Activated T-helper 9 cell treated with anti-CD3 and anti-CD28 coated beads, Interleukin-2, amount 50 U/mL, for 16 hours (primary cell): ENCODE measurements at places on chromosomes 16 and 17.

DNA sequence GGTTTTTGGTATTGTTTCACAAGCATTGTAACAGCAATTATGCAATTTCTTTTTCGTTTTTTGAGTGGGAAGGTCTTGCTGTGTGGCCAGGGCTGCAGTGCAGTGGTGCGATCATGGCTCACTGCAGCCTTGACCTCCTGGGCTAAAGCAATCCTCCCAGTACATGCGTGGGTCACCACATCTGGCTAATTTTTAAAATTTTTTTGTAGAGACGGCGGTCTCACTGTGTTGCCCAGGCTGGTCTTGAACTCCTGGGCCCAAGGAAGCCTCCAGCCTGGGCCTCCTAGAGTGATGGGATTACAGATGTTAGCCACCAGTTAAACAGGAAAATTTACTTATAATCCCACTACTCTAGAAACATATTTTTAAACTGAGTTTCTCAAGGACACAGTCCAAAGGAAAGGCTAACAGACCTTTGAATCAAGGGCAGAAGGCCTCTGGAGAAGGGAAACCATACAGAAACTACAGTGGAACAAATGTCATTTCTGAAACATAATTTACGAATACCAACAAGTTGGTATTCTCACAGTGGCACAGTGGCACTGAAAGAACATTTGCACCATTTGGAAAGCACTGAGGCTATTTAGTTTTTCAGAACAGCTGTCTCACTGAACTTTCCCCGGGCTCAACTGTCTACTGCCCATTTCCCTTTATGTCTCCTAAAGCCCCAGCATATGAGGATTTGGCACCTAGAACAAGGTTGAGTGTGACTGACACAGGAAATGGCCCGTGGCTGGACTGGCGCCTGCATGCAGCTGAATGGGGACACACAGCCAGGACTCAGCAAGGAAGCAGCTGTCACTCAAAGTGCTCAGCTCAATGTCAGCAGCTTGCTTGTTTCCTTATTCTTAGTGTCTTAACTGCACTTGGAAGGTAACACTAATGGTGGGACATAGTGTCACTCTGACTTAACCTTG is 2.8 kb upstream of the PRKAR1A start:
- no peak for DNase-seq

DNA sequence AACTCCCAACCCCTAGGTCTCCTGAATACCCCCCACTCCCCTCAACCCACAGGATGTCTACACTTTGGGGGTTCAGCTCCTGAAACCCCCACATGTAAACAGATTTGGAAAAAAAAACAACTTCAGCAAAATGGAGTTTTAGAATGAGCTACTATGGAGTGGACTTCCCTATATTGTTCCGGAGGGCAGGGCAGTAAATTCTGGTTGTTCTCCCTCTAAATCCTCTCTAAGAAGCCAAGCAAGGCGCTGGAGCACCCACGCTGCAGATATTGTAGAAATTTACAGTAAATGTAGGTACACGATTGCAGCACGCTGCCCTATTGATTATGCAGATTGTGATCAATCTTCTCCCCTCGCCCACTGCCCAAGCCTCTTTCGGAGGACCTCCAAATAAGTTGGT is 8.5 kb upstream of the ZFHX3 start:
- DNase-seq: no peak

DNA sequence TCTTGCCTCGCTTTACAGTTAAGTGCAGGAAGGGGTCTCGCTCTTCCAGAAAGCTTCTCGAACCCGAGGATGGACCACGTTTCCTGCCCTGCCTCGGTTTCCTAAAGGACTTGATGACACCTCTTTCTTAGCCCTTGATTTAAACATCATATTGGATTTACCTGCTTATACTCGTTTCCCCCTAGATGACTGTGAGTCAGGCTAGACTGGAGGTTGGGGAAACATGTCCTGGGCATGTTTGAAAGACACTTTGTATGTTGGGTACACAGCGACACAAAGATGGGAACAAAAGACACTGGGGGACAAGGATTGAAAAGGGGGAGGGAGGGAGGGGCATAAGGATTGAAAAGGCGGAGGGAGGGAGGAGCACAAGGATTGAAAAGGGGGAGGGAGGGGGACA is 30.0 kb downstream of the SDK2 start:
- no peak for DNase-seq

DNA sequence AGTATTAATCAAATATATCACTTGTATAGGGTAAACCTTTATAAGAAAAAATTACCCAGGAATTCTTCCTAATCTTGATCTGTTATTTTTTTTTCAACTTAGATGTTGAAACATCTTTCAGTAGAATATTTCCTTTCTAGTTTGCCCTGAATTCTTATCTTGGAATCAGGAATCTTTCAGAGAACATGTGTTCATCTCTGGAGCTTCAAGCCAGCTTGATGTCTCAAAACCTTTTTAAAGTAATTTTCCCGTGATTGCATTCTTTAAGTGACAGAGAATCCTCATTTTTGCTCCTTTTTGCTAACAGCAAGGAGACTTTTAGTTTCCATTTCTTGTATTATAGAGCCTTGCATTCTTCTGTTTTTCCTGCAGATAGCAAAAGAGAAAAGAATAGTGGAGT is 90.8 kb downstream of the ELAC2 start:
- DNase-seq: no peak

- DNase-seq: no peak
Measured at GRCh38 chr17:8489841-8490240, 54.2 kb downstream of the NDEL1 start.

DNA sequence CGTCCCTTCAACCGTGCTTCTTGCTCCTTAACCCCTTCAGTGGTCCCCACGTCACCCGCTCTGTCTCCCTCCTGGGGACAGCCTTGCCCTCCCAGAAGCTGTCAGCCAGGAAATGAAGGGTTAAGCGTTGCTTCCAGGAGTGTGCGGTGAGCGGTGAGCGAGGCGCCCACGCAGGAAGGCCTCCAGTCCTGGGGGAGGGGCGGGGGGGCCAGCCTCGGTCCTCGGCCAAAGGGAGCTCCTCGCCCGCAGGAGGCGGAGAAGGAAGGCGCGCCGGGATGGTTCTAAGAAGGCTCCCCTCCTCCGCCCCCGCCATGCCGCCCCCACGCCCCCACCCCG is 2.3 kb downstream of the RBFOX3 start:
- no peak for DNase-seq

GRCh38 chr17:68568581-68568980 is 32.6 kb downstream of the FAM20A start:
- no peak for DNase-seq

DNA sequence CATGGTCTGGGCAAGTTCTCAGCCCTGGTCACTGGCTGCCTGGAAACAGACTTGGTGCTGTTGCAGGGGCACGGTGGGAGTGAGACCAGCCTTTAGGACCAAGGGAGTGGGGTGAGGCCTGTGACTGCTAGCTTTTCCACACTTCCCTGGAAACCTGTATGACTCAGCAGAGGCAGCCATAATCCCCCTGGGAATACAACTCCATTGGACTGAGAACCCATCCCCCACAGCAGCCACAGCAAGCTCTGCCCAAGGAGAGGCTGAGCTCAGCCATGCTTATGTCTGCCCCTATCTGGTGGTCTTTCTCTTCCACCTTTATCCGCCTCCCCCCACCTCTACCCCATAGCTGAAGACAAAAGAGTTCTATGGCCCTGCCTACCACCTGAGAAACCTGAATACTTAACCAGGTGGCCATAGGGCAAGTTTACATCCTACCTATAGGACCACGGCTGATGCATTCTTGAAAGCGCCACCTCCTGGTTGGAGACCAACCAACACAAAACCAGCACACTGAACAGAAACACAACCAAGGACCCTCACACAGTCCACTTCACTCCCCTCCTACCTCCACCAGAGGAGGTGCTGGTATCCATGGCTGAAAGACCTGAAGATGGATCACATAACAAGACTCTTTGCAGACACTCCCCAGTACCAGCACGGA is 816.2 kb upstream of the SOX9 start:
- DNase-seq: no peak

DNA sequence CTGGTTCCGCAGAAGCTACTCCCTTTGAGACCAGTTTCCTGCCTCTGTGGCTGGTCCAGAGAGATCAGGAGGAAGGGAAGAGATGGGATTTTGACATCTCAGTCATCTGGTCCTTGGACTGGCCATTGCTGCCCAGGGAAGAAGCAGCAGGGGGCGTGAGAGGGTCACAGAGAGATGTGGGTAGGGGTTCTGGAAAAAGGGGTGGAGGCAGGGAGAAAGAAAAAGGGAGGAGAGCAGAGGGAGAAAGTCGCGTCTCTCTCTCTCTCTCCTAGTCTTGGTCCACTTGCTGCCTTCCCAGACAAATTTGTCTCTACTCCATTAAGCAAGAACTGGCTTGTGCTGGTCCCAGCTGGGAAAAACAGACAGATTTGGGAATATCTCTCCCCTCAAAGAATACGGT is 4.4 kb downstream of the SHBG start:
- no peak for DNase-seq

DNA sequence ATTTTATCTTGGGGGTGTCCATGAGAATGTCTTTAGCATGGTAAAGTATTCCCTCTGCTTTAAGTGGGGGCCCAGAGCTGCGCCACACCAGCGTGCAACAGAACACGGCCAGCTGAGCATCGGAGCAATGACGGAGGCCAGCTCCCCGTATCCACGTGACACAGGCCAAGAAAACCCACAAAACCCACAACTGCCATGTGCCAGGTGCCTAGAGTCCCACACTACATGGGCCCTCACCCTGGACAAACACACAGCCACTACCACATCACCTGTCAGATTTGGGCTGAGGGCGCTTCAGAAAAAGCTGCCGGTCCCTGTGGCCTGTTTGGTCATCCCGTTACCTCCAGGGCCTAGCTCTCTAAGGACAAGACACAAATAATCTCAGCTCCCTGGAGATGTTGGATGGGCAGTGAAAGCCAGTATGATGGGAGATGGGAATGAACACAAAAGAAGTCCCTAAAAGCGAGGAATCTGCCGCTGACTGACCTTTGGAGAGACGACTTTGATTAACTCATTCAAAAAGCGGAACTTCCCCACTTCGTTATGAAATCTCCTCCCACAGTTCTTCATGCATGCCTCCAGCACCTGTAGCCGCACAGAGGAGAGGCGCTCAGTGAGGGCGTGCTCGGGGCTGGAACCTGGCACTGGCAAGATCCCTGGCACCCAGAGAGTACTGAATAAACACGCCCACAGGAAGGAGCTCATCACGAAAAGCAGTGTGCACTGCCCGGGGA is 17.1 kb downstream of the GGA3 start:
- DNase-seq: no peak

DNA sequence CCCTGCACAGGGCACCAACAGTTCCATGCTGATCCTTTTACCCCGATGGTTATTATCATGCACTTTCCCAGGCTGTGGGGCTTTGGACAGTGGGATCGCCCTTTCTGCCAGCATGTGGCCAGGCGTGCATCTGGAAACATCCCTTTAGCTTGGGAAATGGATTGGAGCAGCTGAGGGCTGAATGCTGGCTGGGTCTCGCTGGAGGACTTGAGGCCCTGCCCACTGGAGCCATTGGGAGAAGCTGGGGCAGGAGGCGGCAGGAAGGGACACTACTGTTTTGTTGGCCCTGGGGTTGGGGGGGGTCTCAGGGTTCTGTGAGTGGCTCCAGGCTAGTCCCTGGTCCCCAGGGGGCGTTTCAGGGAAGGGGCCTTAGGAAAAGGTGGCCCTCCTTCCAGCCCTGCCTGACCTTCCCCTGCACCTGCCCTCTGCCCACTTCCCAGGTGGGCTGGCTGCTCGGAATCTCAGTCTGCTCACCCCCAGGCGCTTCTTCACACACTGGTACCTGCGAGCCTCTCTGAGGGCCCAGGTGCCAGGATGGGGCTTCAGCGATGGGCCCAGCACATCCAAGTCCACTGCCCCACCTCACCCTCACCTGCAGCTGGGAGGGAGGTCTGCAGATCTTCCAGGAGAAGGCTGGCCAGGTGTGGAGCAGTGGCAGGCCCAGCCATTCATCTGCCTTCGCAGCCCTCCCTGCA is 1.6 kb upstream of the ADGRG3 start:
- no peak for DNase-seq

- no peak for DNase-seq
Measured at GRCh38 chr17:57781386-57782061, 36.4 kb upstream of the CCDC182 start.

- no peak for DNase-seq
Measured at GRCh38 chr16:57245472-57246113, 534 bp downstream of the ARL2BP start.

DNA sequence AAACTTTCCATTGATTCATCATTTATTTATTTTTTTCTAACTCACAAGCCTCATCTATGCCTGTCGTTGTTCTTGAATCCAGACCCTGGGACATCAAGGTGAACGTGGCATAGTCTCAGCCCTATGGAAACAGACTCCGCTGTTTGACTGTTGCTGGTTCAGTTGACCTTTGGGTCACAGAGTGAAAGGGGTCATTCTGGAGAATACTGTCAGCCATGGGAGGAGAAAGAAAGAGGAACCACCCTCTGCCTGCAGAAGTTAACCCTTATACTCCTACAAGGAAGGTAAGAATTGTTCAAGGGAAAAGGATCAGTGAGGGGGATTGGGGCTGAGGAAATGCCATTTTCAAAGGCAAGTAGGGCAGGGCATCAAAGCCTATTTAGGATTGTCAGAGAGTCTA is 387.6 kb upstream of the MAF start:
- DNase-seq: no peak

DNA sequence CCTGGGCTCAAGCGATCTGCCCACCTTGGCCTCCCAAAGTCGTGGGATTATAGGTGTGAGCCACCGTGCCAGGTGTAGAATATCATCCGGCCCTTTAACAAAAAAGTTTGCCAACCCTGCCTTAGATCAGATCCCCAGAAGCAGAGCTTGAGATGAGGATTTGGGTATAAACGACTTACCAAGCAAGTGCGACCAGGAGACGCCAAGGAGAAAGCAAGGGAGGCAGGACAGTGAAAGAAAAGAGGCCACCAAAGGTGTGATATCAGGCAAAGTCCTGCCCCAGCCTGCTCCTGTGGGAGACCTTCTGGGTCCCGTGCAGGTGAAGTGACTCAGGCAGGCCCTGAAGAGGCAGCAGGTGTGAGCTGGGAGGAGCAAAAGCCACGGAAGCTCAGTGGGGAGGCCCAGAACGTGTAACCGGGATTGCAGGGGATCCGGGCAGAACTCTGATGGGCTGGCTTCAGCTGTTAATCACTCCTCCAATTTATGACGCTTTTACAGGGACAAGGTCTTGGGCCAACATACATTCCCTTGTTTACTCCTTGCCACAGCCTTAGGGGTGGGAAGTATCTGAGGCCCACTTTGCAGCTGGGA is 14.1 kb upstream of the CALB2 start:
- no peak for DNase-seq

GRCh38 chr17:51585514-51586104 is 325.3 kb downstream of the UTP18 start:
- no peak for DNase-seq

GRCh38 chr16:88558457-88559442 is 11.5 kb upstream of the ZC3H18 start:
- no peak for DNase-seq

- no peak for DNase-seq
Measured at GRCh38 chr16:89099905-89100304, 6.3 kb downstream of the ACSF3 start.
